HFFc6 (cell line): ENCODE measurements at places on chromosomes 5 and 9. TPM values are rescaled to one million over a fixed set of nuclear protein-coding genes. Genes with fewer than 3 reads are reported as not detected.
A peak's percentile ranks its signal among the peaks of the same experiment; 100 is the strongest.

Gene GOLGA2
- 136 to 165 TPM (median 152 TPM) in 3 replicates for total RNA-seq

Gene IL33
- total RNA-seq = not detected in 2 replicates

Gene BASP1
- total RNA-seq = 104 and 155 TPM in 2 replicates

Gene TRIM36
- total RNA-seq = 0.24 to 0.55 TPM (median 0.43 TPM) in 3 replicates

Gene DNAI1
- not detected in 2 replicates for total RNA-seq

Gene HTR1A
- not detected in 3 replicates for total RNA-seq

Gene ARID3C
- 0.17 TPM in 1 of 3 replicates, not detected in the others for total RNA-seq

Gene PCDHA3
- total RNA-seq = 0.05 TPM in 1 of 2 replicates, not detected in the other

Gene PCDHA9
- not detected in 3 replicates for total RNA-seq

Gene THOC3
- total RNA-seq = 40.2 and 47.1 TPM in 2 replicates

Gene KIF4B
- total RNA-seq = 0.11 TPM in 1 of 2 replicates, not detected in the other

Gene SPATA31D4
- total RNA-seq = not detected in 3 replicates

GRCh38 chr5:80707645-80708044, 52.9 kb upstream of the DHFR start:
- peak; percentile 20 for DNase-seq

- no peak for DNase-seq
Observed at GRCh38 chr9:31323726-31324444, 1060.6 kb upstream of the ACO1 start.

- DNase-seq = no peak
Observed at GRCh38 chr5:50813691-50814090, 147.3 kb downstream of the PARP8 start.

- no peak for DNase-seq
Observed at GRCh38 chr5:153623751-153624450, 133.4 kb downstream of the GRIA1 start.

GRCh38 chr9:113501129-113501686, 37.7 kb downstream of the RGS3 start:
- no peak for DNase-seq

- no peak for DNase-seq
Observed at GRCh38 chr9:112013266-112013665, 116.7 kb downstream of the UGCG start.

- no peak for DNase-seq
Observed at GRCh38 chr5:115418788-115419187, 122.3 kb upstream of the CCDC112 start.

DNA sequence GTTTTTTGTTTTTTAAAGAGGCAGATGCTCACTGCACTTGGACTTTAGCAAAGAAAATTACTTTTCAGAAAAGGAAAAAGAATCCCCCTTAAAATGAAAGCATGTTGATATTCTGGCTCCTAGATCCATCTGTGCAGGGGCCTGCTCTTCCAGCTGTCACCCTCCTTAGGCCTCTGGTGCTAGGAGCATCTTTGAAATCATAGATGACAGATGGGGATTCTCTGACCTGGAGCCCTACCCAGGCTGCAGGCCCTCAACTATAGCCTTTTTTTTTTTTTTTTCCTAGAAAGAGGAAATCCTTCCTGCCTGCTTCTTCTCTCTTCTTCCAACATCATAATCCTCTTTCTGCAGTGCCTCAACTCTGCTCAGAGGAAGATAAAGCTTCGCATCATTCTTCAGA, 16.3 kb upstream of the DCP2 start:
- DNase-seq = no peak

- DNase-seq = no peak
Observed at GRCh38 chr5:110258460-110259216, 467.8 kb downstream of the TMEM232 start.

DNA sequence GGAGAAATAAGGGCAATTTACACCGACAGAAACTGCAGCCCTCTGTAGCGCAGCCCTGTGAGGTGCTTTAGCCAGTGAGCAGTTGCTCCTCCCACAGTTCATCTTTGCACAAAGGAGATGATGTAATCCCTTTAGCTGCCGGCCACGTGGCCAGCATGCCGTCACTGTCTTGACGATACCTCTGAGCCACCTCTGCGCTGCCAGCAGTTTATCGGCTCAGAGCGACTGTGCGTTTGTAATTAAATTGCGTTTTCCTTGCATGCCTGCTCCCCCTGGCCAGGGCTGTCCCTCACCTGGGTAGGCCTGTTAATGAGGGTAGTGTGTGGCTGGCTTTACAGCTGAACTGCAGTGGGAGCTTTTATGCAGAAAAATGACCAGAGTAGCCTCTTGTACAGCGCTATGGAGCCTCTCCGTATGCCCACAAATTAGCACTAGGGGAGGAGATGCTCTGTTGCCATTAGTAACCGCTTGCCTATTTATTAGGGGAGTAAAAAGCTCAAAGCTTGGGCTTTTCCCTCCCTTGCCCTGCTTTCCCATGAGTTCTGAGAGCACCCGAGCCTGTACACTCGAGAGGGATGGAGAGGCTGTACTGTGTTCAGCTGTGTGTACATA, 107.0 kb downstream of the TRIO start:
- DNase-seq = peak; percentile 61

- DNase-seq = no peak
Observed at GRCh38 chr5:158142156-158142555, 283.2 kb upstream of the CLINT1 start.

- peak; percentile 64 for DNase-seq
Observed at GRCh38 chr9:82456642-82457041, 468.1 kb downstream of the SPATA31D1 start.

- DNase-seq = no peak
Observed at GRCh38 chr5:35442885-35443639, 174.6 kb upstream of the SPEF2 start.

- no peak for DNase-seq
Observed at GRCh38 chr5:121292664-121293063, 559.0 kb upstream of the FTMT start.

- peak; percentile 73 for DNase-seq
Observed at GRCh38 chr9:91515074-91515687, 91.5 kb upstream of the NFIL3 start.

DNA sequence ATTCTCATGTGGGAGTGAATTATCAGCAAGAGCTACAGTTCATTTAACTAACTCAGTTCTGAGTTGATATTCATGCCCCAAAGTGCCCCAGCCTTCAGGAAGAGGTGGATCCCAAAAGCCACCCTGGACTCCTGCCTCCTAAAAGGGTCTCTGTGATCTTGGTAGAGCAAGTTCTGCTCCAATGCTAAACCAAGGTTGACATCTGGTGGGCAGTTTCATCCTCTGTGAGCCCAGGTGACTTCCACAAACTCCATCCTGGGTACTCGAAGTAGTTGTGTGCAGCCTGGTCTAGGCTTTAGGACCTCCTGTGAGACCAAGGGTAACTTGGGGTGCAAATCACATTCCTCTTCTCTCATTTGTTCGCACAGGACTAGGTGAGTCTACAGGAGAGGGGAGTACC, 816.8 kb downstream of the MTRR start:
- no peak for DNase-seq

DNA sequence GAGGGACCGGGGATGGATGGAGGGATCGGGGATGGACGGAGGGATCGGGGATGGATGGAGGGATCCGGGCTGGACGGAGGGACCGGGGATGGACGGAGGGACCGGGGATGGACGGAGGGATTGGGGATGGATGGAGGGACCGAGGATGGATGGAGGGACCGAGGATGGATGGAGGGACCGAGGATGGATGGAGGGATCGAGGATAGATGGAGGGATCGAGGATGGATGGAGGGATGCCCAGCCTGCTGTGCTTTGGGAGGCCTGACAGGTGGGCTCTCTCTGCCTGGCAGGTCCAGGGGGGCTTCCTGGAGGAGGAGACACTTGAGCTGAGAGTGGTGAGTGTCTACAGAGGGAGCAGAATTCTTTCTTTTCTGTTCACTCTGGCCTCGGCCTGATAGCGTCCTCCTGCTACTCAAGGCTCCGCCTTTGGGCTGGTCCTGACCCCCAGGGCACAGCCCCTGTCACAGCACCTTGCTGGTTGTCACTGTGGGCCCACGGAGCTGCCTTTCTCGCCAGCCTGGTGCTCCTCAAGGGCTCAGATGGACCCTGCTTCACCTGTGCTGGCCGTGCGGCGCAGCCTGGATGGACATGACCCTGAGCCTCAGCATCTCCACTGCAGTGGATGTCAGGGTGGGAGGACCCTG, 42.2 kb upstream of the RNF130 start:
- DNase-seq = no peak

DNA sequence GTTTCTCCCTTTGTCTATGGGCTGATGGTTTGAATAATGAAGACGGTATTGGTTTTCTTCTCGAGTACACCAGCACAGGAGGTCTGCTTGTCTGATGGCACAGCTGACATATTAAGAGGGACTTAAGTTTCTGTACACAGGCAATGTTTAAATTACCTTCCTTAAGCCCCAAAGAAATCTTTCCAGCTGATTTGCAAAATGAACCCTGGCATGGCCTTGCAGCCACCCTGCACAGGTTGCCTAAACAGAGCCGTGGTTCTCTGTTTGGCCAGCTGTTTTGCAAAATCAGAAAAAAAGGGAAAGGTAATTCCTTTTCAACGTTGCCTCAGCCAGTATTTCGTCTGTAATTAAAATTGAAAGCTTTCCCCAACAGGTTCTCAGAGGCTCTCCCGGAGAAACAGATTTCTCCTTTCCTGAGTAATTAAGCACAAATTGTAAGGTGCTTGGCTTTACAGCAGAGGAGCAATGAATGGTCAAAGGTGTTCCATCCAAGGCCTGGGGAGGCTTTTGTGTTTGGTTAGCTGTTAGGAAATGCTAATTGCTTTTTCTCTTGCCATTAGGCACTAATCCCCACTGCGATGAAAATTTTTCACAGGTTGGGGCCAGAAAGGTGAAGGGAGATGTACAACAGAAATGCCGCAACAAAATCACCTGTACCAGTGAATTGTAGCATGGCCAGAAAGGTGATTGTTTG, 138.9 kb downstream of the RASEF start:
- DNase-seq = no peak

DNA sequence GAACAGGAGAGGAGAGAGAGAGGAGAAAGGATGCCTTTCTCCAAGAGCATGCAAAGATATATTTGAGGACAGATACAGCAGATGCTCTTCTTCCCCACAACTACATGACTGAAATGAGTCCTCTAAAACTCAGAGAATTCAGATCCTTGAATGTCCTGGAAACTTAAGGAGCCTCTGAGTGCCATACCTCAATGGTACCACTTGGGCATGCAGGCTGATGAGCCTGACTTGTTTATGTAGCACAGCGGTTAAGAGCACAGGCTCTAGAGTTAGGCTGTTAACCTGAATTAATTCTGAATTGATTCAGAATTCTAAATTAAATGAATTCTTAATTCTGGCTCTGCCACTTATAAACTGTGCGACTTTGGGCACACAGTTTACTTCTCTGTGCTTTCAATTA, 5.7 kb downstream of the PLPPR1 start:
- no peak for DNase-seq

- no peak for DNase-seq
Observed at GRCh38 chr9:137544176-137544760, 5.9 kb downstream of the PNPLA7 start.

DNA sequence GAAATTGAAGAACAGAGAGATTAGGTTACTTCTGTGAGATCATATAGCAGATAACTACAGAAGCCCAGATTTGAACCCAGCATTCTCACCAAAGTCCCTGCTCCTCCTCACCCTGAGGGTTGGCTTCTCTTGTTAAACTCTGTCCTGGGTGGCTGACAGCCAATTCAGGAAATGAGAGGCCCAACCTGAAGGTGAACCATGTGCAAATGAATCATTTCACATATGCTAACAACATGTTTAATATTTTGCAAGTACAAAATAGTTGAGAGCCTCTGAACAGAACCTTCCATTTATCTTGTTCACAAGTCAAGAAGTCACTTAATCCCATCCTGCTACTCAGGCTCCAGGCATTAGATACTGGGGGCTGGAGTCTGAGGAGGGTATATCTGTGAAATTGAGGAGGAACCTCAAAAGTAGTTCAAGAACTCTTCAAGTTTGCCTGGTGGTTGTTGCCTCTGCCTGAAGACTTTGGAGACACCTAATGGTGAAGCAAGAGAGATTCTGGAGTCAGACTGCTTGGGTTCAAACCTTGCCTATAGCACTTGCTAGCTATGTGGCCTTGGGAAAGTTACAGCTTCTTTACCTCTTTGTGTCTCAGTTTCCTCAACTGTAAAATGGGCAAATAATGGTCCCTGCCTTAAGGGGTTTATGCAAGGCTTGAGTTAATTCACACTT, 564.0 kb downstream of the PSAT1 start:
- peak; percentile 55 for DNase-seq

- no peak for DNase-seq
Observed at GRCh38 chr9:128120741-128121465, 6.6 kb downstream of the PTGES2 start.

- no peak for DNase-seq
Observed at GRCh38 chr5:52043543-52043942, 660.3 kb downstream of the ISL1 start.

GRCh38 chr9:128882677-128883603, 1.0 kb downstream of the LRRC8A start:
- DNase-seq = no peak
